ENCODE measurements at places on chromosomes 11 and 22. TPM values are rescaled to one million over a fixed set of nuclear protein-coding genes. Genes with fewer than 3 reads are reported as not detected.

DBX1 gene
- total RNA-seq: not detected

MUC15 gene
- total RNA-seq: 0.39 TPM

GALR3 gene
- total RNA-seq: not detected

MMP3 gene
- total RNA-seq: 3.6 TPM

OR52N1 gene
- not detected for total RNA-seq

SLC29A2 gene
- 0.39 TPM for total RNA-seq

RFPL1 gene
- total RNA-seq: not detected

IFITM10 gene
- total RNA-seq: 0.79 TPM

HBE1 gene
- 0.39 TPM for total RNA-seq

MYOD1 gene
- total RNA-seq: not detected

SLC22A6 gene
- total RNA-seq: not detected

USH1C gene
- total RNA-seq: not detected

YPEL1 gene
- 0.22 TPM for total RNA-seq

PES1 gene
- total RNA-seq: 47.9 TPM
